ENCODE measurements at places on chromosomes 11 and 22. TPM values are rescaled to one million over a fixed set of nuclear protein-coding genes. Genes with fewer than 3 reads are reported as not detected.

DNA sequence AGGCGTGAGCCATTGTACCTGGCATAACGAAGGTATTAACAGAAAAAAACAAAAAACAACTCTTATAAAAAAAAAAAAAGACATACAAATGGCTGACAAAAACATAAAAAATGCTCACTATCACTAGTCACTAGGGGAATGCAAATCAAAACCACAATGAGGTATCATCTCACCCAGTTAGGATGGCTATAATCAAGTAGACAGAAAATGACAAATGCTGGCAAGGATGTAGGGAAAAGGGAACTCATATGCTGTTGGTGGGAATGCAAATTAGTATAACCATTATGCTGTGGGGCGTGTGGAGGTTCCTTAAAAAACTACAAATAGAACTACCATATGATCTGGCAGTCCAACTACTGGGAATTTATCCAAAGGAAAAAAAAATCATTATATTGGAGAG lies 17.0 kb downstream of the THY1 start:
- no peak for DNase-seq
- H3K4me1 ChIP-seq: no peaks in the 10 kb centered on the region
- no peaks in the 10 kb centered on the region for H3K36me3 ChIP-seq
- H3K27me3 ChIP-seq: no peaks in the 10 kb centered on the region

- no peak overlapping the region for H3K4me3 ChIP-seq
- no peaks in the 10 kb centered on the region for H3K36me3 ChIP-seq
- H3K27me3 ChIP-seq: no peaks in the 10 kb centered on the region
- no peak overlapping the region for H3K27ac ChIP-seq
These were observed 33.7 kb downstream of the OR52E1 start for GRCh38 chr11:5103066-5103465.

- no peak overlapping the region for H3K4me3 ChIP-seq
- no peaks in the 10 kb centered on the region for H3K4me1 ChIP-seq
- DNase-seq: no peak
- H3K27me3 ChIP-seq: no peaks in the 10 kb centered on the region
- no peaks in the 10 kb centered on the region for H3K36me3 ChIP-seq
- H3K27ac ChIP-seq: no peak overlapping the region
These were observed 42.9 kb downstream of the CBL start for GRCh38 chr11:119248750-119249670.

DNA sequence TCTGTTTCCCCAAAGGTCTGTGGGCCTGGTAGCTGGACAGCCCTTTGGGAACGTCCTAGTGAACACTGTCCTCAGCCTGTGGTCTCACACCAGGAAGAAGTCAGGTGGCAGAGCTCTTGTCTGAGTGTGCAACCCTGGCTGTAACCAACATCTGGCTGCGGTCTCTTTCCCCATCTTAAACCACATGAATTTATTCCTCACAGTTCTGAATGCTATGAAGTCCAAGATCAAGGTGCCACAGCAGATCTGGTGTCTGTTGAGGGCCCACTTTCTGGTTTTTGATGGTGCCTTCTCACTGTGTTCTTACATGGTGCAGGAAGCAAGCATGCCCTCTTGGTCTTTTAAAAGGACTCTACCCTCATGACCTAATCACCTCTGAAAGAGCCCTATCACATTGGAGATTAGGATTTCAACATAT lies 2.7 kb downstream of the UPB1 start:
- H3K4me1 ChIP-seq: no peaks in the 10 kb centered on the region
- DNase-seq: no peak
- no peaks in the 10 kb centered on the region for H3K36me3 ChIP-seq
- no peak overlapping the region for H3K4me3 ChIP-seq

DNA sequence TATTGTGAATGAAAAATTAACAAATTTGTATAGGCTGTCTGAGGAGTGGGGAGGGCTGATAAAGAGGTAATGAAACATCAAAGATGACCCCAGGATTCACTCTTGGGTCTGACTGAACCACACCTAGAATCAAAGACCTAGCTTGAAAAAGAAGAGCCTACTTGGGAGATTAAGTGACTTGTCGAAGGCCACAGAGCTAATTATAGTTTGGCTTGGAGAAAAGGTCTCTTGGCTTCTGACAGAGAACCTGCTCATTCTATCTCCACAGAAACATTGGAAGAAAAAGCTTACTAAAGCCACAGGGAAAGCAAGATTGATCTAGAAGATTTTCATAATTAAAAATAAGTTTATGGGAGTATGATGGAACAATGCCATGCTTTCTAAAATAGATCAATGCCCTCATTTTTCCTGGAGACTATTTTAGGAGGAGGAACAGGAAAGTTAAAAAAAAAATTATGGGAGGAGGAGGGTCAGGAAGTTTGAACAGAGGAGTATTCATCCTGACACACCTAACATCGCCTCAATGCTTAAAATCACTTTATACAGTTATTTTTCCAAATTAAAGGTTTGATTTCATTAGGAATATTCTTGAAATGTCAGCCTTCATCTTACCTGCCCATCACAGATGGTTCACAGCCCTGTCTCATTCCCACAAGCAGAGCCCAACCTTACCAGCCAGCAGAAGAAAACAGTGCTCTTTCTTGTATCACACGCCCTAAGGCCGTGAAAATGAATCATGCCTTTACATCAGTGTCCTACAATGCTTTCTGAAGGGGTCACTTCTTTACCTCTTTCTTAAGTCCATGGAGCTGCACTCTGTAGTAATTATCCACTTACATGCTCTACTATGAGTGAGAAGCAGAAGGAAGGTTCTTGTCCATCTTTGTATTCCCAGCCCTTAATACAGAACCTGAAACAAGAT lies 231.1 kb upstream of the MPPED2 start:
- no peaks in the 10 kb centered on the region for H3K36me3 ChIP-seq
- H3K27ac ChIP-seq: no peak overlapping the region
- DNase-seq: no peak
- H3K4me3 ChIP-seq: no peak overlapping the region
- H3K4me1 ChIP-seq: no peaks in the 10 kb centered on the region
- no peaks in the 10 kb centered on the region for H3K27me3 ChIP-seq

DNA sequence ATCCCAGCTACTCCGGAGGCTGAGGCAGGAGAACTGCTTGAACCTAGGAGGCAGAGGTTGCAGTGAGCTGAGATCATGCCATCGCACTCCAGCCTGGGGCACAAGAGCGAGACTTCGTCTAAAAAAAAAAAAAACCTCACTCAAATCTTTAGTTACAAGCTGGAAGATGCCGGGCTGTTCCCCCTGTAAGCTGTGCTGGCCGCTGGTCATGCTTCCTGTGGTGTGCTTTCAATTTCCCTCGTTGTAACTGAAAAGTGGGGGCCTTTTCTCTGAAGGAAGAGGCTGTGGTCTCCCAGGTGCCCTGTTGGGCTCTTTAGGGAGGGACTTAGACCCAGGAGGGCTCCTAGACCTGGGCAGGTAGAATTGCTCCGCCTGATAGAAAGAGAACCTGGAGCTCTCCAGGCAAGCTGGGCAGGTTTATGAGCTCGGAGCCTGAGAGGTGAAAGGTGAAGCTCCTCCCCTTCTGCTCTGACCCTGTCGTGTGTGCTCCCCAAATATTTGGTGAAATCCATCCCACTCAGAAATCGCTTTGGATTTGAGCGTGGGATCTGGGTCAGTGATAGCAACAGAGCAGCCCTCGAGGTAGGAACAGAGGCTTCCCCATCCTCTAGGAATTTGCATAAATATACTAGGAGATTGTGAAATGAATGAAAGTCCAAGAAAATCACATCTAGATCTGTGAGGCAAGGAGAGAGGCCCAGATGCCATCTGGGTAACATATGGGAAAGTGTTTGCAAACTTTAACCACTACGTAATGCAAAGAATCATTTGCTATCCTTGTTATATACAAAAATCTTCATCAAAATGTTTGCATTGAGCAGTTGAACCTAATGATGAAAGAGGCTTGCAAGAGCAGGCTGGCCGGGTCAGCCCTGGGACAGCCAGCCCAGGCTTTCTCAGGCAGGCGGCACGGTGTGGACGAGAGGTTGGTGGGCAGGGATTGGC lies 154.3 kb downstream of the FBXO7 start:
- no peak overlapping the region for H3K27ac ChIP-seq
- H3K4me1 ChIP-seq: no peaks in the 10 kb centered on the region
- no peak overlapping the region for H3K4me3 ChIP-seq
- H3K36me3 ChIP-seq: no peaks in the 10 kb centered on the region

- H3K4me3 ChIP-seq: no peak overlapping the region
- H3K27ac ChIP-seq: no peak overlapping the region
- H3K27me3 ChIP-seq: no peaks in the 10 kb centered on the region
- no peaks in the 10 kb centered on the region for H3K36me3 ChIP-seq
- peaks cover 7% of the 10 kb centered on the region for H3K4me1 ChIP-seq
These were observed 9.4 kb upstream of the PLA2G6 start for GRCh38 chr22:38191055-38191454.

DNA sequence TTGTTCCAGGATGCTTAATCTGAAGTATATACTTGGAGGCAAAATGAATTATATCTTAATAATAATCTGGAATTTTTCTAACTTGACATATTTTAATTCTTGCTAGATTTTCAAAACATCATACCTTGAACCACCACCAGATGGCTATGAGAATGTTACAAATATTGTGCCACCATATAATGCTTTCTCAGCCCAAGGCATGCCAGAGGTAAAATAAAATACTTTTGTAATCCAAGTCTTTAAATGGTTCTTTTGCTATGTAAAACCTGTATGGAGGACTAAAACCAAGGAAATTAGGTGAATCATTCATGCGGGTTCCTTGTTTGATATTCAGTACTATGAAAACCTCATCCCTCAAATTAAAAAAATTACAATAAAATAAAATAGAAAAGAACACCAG lies 14.4 kb downstream of the NAALAD2 start:
- no peaks in the 10 kb centered on the region for H3K4me1 ChIP-seq
- H3K27ac ChIP-seq: no peak overlapping the region
- H3K36me3 ChIP-seq: peaks cover 9% of the 10 kb centered on the region
- H3K4me3 ChIP-seq: no peak overlapping the region
- H3K27me3 ChIP-seq: no peaks in the 10 kb centered on the region
- DNase-seq: no peak

The GLYAT gene
- not detected for total RNA-seq

The KREMEN1 gene
- total RNA-seq: 15.7 TPM

Measured in lung (tissue), 17 donors.